GM06990 (cell line): ENCODE measurements at places on chromosomes 12 and 14.

DNA sequence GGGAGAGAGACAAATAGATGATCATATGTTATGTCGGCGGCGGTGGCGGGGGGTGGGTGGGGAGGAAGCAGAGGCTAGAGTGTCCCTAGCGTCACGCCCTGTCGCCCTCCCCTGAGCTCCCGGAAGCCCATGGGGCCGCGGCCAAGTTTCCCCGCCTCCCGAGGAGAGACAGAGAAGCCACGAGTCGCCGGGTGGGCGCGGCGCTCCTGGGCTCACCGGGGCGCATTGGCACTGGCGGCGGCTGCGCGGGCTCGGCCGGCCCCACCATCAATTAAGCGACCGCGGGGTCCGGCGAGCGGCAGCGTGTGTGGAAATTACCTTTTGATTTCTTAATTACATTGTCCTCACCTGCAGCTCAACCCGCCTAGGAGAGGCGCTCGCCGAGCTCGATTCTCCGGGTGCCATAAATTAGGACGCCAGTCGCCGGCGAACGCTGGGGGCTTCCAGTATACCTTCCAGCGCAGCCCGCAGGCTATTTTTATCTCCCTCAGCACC lies 119.9 kb upstream of the LHX5 start:
- DNase-seq, result peak; percentile 28

DNA sequence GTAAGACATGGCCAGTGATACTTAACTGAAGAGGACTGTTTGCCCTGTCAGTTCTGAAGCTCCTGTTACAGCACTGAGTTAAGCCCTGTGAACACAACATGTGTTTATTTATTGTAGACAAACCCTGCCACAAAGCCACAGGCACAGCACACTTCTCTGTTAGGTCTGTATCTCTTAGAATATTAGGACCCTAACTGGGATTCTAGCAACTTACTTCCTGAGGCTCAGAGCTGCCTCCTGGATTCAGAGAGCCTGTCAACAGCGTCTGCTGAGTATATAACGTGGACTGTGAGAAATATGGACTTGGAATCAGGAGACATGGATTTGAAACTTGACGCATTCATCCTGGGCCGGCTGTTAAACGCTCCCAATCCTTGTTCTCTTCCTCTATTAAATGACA lies 135.0 kb upstream of the HIF1A start:
- DNase-seq, result no peak

GRCh38 chr12:24044941-24045703 lies 95.7 kb upstream of the SOX5 start:
- DNase-seq, result no peak

DNA sequence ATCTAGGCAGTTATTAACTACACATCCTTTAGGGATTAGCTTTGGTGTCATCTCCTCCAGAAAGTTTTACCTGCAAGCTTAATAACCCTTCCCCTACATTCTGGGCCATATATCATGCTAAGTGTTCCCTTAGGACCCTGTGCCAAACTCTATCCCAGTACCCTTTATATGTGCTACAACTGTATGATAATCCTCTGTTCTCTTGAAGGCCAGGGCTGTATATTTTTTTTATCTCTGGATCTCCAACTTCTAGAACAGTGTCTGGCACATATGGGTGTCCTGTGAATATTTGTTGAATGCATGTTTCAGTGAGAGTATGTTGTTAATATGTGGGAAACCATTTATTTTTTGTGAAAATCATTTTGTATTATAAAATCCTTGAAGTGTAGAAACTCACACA lies 106.7 kb downstream of the PPM1A start:
- no peak for DNase-seq

GRCh38 chr12:21073129-21073528 lies 57.9 kb upstream of the SLCO1B1 start:
- DNase-seq, result no peak

DNA sequence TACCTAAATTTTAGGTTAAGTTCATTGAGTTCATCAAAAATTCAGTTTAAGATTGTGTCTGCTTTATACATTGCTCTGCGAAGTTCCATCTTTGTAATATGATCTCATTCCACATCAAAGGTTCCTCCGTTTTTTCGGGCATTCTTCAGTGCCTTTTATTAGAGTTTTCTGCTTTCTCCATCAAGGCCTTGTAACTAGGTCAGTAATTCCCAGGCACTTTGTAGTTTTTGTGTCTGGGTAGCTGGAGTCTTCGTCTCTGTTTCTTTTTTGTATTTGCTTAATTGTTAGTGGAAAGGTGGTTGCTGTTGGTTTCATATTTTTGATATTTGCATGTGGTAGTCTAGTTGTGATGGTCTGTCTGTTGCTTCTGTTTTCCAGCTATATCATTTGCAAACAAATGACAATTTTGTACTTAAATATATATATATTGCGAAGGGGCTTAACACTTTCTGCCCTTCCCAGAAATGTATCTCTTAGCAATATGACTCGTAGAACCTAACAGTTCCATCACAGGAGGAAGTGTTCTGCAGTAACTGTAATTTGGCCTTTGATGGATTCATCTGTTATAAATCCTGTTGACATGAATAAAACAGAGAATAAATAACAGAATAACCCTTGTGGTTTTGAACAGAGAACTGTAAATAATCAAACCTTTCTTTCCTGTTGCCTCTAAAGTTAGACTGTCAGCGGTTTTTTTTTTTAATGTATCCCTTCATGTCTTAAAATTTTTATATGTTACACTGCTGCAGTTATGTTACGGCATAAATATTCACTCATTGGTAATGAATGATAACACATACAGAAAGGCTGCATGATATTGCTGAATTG lies 88.4 kb upstream of the DYNC1H1 start:
- no peak for DNase-seq
